ENCODE measurements at places on chromosomes 16 and 17. TPM values are rescaled to one million over a fixed set of nuclear protein-coding genes. Genes with fewer than 3 reads are reported as not detected.

- H3K36me3 ChIP-seq = peaks cover 21% of the 10 kb centered on the region
- H3K4me3 ChIP-seq = no peak overlapping the region
- no peaks in the 10 kb centered on the region for H3K4me1 ChIP-seq
- H3K27ac ChIP-seq = no peak overlapping the region
- no peak for DNase-seq
- no peaks in the 10 kb centered on the region for H3K27me3 ChIP-seq
Measured at GRCh38 chr16:53281280-53281679, 153.0 kb upstream of the RBL2 start.

GRCh38 chr17:48389903-48390302 is 40.1 kb downstream of the SKAP1 start:
- H3K4me3 ChIP-seq = no peak overlapping the region
- H3K4me1 ChIP-seq = no peaks in the 10 kb centered on the region
- no peaks in the 10 kb centered on the region for H3K36me3 ChIP-seq

DNA sequence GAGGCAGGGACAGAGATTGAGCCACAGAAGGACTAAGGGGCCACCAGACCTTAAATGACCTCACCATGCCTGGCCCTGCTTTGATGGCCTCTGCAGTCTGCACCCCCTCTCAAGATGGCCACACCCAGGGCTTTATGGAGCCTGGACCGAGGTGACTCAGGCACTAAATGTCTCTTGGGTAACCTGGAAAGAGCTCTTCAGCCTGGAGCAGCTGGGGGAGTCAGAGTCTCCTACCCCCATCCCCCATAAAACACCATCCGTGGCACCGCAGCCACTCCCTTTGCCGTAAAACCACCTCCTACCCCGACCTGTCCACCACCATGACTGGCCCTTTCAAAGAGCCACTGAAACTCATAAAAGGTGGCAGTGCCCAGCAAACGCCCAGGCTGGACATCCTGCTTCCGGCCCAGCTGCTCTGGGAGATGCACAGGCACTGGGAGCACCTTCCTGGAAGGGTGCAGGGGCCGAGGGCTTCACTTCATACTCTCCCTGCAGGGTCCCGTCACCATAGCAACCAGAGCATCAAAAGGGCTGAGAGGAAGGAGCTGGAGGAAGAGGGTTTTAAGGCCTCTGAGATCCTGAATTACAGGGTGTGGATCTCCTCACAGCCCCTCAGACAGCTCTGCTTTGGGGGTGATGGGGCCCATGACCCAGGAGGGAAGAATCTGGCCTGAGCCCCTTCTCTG is 22.3 kb downstream of the FOXN1 start:
- H3K4me1 ChIP-seq = no peaks in the 10 kb centered on the region
- H3K27ac ChIP-seq = no peak overlapping the region
- H3K36me3 ChIP-seq = no peaks in the 10 kb centered on the region
- no peak overlapping the region for H3K4me3 ChIP-seq
- peaks cover 5% of the 10 kb centered on the region for H3K27me3 ChIP-seq

GRCh38 chr16:11296706-11297491 is 15.8 kb upstream of the PRM1 start:
- no peak overlapping the region for H3K27ac ChIP-seq
- DNase-seq = peak; percentile 75
- H3K27me3 ChIP-seq = no peaks in the 10 kb centered on the region
- H3K4me1 ChIP-seq = peaks cover 16% of the 10 kb centered on the region
- no peaks in the 10 kb centered on the region for H3K36me3 ChIP-seq

PCTP gene
- 25.0 TPM for total RNA-seq

DNA sequence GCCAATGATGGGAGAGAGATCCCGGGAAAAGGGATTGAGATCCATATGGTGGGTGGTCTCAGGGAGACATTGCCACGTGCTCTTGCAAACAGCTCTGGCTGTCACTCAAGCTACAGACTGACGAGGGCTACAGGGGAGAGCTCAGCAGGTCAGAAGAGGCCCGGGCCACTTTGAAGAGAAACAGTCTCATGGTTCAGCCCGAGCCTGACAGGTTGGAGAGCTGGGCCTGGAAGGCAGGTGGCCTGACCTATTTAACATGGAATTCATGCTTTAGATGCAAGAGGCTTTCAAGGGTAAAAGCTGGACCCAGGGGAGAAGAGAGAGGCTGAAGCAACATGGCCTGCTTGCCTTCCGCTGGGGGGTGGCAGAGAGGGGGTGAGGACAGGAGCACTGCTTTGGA is 81.0 kb upstream of the BRD7 start:
- H3K4me3 ChIP-seq = no peak overlapping the region
- DNase-seq = peak; percentile 41
- no peaks in the 10 kb centered on the region for H3K27me3 ChIP-seq
- H3K27ac ChIP-seq = no peak overlapping the region
- H3K36me3 ChIP-seq = no peaks in the 10 kb centered on the region
- no peaks in the 10 kb centered on the region for H3K4me1 ChIP-seq

PSMB10 gene
- total RNA-seq = 38.3 TPM

DNA sequence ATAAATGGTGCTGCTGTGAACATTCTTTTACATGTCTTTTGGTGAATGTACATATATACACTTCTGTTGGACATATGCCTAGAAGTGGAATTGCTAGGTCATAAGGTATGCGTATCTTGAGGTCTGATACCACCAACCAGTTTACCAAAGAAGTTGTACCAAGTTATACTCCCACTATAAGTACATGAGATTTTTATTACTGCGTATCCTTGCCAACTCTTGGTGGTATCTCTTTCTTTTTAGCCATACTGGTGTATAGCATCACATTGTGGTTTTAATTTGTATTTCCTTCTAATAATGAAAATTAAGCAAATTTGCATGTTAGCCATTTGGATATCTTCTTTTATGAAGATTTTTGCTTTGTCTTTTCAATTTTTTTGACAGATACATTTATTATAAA is 80.5 kb downstream of the ATF7IP2 start:
- no peak overlapping the region for H3K27ac ChIP-seq
- H3K27me3 ChIP-seq = no peaks in the 10 kb centered on the region
- H3K4me3 ChIP-seq = no peak overlapping the region
- H3K36me3 ChIP-seq = no peaks in the 10 kb centered on the region
- H3K4me1 ChIP-seq = no peaks in the 10 kb centered on the region

KCNJ16 gene
- 0.28 TPM for total RNA-seq

- no peaks in the 10 kb centered on the region for H3K36me3 ChIP-seq
- peak overlapping the region; percentile 96 for H3K27ac ChIP-seq
- H3K4me3 ChIP-seq = no peak overlapping the region
Measured at GRCh38 chr16:86342161-86342834, 168.0 kb upstream of the FOXF1 start.

- H3K27ac ChIP-seq = no peak overlapping the region
- H3K4me1 ChIP-seq = no peaks in the 10 kb centered on the region
- H3K36me3 ChIP-seq = no peaks in the 10 kb centered on the region
- no peaks in the 10 kb centered on the region for H3K27me3 ChIP-seq
- no peak overlapping the region for H3K4me3 ChIP-seq
Measured at GRCh38 chr16:14499110-14499509, 130.9 kb downstream of the PARN start.

DNA sequence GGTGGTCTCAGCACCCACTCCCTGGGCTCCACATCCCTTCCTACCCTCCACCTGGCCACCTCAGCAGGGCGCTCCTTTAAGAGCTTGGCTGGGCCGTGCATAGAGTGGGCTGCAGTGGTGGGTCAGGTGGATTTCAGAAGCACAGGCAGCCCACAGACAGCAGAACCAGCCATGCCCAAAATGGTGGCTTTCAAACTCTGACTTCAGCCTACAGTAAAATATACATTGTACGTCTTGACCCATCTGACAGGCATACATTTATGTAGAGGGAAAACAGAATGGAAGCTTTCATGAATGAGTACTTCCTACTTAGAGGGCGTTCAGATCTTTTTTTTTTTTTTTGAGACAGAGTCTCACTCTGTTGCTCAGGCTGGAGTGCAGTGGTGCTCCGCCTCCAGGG is 26.0 kb upstream of the LASP1NB start:
- H3K27me3 ChIP-seq = no peaks in the 10 kb centered on the region
- H3K4me1 ChIP-seq = peaks cover 63% of the 10 kb centered on the region
- no peak overlapping the region for H3K4me3 ChIP-seq
- no peak for DNase-seq

DNA sequence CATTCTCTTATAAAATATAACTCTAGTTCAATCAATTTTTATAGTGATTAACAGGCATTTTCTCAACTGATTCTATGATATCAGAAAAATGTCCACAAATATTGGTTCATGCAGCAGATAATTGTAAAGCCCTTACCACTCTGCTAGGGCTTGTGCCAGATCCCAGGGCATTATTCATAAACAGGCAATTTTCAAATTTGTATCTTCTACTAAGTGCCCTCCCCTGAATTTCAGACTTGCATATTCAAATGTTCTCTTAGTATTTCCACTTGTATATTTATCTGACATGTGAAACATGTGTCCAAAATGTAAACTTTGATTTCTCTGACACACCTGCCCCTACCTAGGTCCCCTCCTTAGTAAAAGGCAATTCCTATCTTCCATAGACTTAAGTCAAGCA is 9.3 kb downstream of the CPHXL2 start:
- no peak overlapping the region for H3K4me3 ChIP-seq
- no peaks in the 10 kb centered on the region for H3K4me1 ChIP-seq
- H3K27me3 ChIP-seq = no peaks in the 10 kb centered on the region

GRCh38 chr17:81294512-81295030 is 536 bp downstream of the SLC38A10 start:
- H3K36me3 ChIP-seq = no peaks in the 10 kb centered on the region
- peak overlapping the region; percentile 93 for H3K27ac ChIP-seq
- peaks cover 43% of the 10 kb centered on the region for H3K4me1 ChIP-seq
- peak; percentile 78 for DNase-seq

- H3K27me3 ChIP-seq = no peaks in the 10 kb centered on the region
- peak overlapping the region; percentile 80 for H3K27ac ChIP-seq
- H3K4me1 ChIP-seq = peaks cover 90% of the 10 kb centered on the region
- no peak for DNase-seq
- H3K36me3 ChIP-seq = no peaks in the 10 kb centered on the region
Measured at GRCh38 chr17:73302189-73302588, 9.6 kb downstream of the CDC42EP4 start.

DNA sequence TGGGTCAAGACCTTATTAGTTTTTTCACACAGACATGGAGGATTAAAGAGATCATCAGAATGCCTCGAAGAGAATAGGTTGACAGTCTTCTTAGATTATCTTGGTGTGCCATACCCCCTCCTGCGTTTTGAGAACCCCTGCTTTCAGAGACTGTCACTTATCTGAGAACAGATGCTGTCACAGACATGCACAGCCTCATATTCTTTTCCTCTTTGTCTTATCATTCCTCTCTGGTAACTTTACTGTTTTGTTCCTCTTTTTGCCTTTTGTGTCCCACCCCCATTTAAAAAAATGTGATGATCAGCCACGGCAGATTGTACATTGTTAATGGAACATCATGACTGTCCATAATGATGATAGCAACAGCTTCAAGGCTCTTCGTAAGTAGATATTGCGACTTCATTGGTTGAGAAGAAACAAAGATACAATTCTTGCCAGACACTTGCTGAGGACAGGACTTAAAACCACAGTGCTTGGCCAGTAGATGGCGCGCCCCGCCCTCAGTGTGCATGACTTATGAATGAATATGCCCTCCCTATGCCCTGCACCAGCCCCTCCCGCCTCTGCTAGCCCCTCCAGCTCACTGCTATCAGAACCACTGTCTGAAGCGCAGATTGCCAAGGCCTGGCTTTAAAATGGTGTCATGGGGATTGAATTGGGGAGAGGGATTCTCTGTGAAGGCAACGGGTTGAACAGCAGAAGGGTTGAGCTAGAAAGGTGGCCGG is 2.6 kb upstream of the PITPNC1 start:
- H3K36me3 ChIP-seq = no peaks in the 10 kb centered on the region
- no peak overlapping the region for H3K27ac ChIP-seq
- H3K27me3 ChIP-seq = no peaks in the 10 kb centered on the region
- no peak overlapping the region for H3K4me3 ChIP-seq
- H3K4me1 ChIP-seq = peaks cover 20% of the 10 kb centered on the region

DNA sequence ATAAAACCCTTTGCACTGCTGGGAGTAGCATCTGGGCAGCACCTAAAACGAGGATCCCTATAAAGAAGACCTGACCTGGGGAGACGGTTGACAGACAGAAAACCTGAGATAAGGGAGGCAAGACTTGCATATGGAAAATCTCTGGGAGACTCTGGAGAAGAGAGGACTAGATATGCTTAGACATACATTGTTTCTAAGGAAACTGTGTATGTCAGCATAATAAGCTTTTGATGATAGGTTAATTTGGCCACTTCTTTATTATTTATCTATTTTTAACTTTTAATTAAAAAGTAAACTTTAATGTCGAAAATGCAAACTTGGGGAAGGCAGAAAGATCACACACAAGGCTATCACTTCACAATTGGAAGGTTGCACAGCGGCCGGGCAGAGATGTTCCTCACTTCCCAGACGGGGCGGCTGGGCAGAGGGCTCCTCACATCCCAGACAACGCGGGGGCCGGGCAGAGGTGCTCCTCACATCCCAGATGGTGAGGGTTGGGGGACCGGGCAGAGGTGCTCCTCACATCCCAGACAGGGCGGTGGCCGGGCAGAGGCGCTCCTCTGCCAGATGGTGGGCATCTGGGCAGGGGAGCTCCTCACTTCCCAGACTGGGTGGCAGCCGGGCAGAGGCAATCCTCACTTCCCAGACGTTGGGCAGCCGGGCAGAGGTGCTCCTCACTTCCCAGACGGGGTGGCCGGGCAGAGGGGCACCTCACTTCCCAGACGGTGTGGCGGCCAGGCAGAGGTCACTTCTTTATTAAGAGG is 64.3 kb upstream of the HS3ST3A1 start:
- H3K36me3 ChIP-seq = no peaks in the 10 kb centered on the region
- DNase-seq = no peak
- H3K27me3 ChIP-seq = no peaks in the 10 kb centered on the region
- H3K4me3 ChIP-seq = no peak overlapping the region
- no peaks in the 10 kb centered on the region for H3K4me1 ChIP-seq
- no peak overlapping the region for H3K27ac ChIP-seq

GRCh38 chr16:28172336-28172735 is 39.4 kb downstream of the XPO6 start:
- no peaks in the 10 kb centered on the region for H3K36me3 ChIP-seq
- H3K27ac ChIP-seq = no peak overlapping the region
- DNase-seq = no peak
- no peaks in the 10 kb centered on the region for H3K4me1 ChIP-seq

Measured in sigmoid colon (tissue), 7 donors.